ENCODE measurements at places on chromosomes 5 and 9.

GRCh38 chr9:98907055-98907454 lies 36.7 kb upstream of the COL15A1 start:
- no peak for DNase-seq

- no peak for DNase-seq
Measured at GRCh38 chr9:90795871-90796317, 5.7 kb upstream of the SYK start.

DNA sequence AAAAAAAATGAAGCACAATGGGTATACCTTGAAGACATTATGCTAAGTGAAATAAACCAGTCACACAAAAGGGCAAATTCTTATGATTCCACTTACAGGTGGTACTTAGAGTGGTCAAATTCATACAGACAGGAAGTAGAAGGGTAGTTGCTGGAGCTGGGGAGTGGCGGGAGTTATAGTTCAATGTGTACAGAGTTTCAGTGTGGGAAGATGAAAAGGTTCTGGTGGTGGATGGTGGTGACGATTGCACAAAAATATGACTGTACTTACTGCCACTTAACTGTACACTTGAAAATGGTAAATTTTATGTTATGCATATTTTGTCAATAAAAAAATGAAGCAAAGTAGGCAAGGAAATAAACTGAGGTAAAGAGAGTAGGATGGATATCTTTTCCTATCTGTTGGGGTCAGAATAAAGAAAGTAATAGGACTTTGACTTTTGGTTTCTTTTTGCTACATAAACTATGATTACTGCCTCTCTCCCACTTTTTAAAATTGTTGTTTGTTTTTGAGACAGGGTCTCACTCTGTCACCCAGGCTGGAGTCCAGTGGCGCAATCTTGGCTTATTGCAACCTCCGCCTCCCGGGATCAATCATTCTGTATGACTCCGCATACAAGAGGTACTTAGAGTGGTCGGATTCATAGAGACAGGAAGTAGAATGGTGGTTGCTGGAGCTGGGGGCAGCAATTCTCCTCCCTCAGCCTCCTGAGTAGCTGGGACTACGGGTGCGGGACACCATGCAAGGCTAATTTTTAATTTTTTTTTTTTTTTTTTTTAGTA lies 4.0 kb upstream of the PSAT1 start:
- DNase-seq: no peak

DNA sequence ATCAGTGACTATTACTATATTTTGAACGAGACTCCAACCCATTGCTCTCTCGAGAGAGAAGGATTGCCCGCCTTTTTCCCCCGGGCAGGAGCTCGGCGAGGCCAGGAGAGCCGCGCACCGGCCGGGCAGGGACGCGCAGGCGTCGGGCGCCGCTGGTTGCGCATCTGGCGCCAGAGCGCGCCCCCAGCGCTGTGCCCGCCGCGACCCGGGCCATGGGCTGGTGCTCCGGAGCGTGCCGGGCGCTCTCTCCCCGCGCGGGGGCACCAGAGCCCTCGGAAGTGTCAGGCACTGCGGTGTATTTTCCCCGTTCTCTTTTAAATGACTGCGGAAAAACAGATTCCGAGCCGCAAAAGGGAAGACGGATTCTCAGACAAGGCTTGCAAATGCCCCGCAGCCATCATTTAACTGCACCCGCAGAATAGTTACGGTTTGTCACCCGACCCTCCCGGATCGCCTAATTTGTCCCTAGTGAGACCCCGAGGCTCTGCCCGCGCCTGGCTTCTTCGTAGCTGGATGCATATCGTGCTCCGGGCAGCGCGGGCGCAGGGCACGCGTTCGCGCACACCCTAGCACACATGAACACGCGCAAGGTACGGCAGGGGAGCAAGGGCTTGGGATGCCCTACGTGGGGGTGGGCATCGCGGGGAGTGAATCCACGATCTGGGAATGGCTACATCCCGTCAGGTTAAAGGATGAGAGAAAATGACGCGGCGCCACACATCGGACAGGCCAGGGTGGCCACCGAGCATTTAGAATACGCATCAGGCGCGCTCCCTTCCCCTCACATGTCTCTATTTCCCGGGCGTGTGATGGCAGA lies 1.1 kb upstream of the NTRK2 start:
- DNase-seq: peak; percentile 92

GRCh38 chr5:135705941-135706466 lies 127.2 kb upstream of the CXCL14 start:
- DNase-seq: no peak

DNA sequence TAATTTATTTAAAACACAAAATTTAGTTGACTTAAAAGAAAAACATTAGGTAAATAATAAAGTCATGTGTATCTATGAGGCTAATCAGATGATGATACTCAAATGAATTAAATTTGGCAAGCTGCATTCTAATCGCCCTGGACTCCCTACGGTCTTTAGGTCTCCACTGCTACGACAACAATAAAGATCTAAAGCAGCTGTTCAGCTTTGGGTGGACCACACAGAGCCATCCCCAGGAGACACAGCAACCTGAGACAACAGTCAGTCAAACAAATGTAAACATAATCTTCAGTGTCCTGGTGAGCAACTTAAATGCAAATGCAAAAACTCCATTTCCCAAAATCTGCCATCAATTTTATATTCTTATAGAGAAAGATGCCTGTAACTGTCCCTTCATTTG lies 65.5 kb downstream of the MCTP1 start:
- DNase-seq: no peak

GRCh38 chr9:124122321-124122720 lies 110.8 kb downstream of the LHX2 start:
- no peak for DNase-seq

DNA sequence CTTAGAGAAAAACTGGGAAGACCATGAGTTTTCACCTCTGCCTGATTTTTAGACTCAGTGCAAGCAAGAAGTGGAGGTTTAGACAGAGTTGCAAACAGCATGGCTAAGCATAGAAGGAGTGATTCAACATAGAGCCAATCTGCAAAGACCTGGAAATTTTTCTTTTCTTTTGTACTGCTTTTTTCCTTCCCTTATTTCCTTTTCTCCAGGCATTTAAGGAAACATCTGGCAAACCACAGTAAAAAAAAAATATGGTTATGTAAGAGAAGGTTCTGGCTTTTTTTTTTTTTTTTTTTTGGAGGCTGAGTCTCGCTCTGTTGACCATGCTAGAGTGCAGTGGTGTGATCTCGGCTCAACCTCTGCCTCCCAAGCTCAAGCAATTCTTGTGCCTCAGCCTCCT lies 16.6 kb upstream of the DCAF12 start:
- DNase-seq: no peak

- no peak for DNase-seq
Measured at GRCh38 chr9:106872641-106873040, 9.7 kb downstream of the ZNF462 start.

DNA sequence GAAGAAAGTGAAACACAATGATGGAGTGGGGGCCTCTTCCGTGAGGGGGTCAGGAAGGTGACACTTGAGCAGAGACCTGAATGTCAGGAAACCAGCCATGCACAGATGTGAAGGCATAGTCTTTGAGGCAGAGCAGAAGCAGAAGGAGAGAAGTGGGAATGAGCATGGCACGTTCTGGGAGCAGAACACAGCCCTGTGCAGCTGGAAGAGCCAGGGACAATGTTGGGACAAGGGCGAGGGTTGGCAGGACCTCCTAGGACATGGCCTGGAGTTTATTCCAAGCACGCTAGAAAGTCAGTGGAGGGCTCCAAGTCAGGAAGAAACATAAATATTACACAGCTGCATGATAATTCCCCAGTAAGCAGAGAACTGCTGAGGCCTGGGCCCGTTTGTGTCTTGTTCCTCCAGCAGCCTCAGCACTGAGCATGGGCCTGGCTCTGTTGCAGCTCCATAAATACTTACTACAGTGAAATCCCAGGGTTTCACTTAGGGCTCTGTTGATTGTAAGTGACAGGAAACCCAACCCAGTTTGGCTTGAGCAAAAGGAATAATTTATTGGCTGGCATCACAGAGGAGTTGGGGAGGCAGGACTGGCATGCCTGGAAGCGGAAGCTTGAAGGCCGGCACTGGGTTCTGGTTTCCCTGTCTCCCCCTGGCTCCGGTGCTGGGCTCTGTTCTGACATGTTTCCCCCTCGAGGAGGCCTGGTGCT lies 66.2 kb downstream of the MVB12B start:
- no peak for DNase-seq

- DNase-seq: no peak
Measured at GRCh38 chr5:133618141-133618540, 5.8 kb upstream of the FSTL4 start.

- no peak for DNase-seq
Measured at GRCh38 chr9:133187561-133188005, 21.5 kb downstream of the OBP2B start.

GRCh38 chr9:17578911-17579793 lies at the start of gene SH3GL2:
SH3GL2 (plus strand) TSS chr9:17579066.
- peak; percentile 45 for DNase-seq

DNA sequence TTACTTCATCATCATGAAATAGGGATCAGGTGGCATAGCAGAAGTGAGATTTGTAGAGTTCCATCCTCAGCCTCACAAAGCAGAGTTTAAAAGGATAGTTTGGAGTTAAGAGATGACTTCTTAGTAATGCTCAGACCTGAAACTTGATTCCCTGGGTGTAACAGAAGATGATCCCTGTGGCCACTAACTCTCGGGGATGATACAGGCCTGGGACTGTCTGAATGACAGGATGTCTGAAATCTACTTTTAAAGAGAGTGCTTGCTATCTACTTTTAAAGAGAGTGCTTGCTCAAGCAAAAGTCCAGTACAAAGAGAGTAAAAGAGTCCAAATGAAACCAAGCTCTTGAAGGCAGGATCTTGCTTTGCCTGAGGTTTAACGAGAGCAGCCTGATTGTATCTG lies 14.6 kb downstream of the ADAMTS16 start:
- DNase-seq: no peak

DNA sequence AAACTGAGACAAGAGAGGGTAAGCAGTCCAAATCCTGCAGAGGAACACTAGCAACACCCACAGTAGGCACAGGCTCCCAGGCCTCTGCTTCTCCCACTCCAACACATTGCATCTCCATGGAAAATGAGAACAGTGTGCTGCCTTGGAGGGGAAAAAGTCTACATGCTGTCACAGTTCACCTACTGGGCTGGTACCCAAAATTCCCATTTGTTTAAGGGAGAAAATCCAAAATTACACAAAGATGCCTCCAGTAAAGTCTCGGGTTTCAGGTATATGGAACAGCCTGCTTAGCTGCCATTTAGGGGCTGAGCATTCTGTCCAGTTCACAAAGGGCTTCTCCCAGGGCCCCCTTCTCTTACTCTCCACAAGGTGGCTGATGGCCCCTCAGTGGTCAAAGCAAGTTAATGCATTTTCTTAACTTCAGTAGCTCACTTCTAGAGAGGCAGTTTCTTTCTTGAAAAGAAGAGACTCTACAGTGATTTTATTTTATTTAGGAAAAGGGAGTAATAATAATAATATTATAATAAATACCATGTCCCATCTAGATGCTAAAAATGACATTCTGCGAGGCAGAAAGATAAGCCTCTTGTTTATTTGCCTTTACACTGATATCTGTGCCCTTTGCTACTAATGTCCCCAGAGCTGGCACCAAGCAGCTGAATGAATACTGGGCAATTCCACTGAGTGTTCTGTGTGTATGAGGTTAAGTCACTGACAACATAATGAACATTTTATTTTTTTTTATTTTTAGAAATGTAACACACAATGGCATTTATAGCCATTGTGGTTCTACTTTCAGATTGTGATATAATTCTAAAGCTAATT lies 89.4 kb downstream of the RGS7BP start:
- DNase-seq: peak; percentile 47

DNA sequence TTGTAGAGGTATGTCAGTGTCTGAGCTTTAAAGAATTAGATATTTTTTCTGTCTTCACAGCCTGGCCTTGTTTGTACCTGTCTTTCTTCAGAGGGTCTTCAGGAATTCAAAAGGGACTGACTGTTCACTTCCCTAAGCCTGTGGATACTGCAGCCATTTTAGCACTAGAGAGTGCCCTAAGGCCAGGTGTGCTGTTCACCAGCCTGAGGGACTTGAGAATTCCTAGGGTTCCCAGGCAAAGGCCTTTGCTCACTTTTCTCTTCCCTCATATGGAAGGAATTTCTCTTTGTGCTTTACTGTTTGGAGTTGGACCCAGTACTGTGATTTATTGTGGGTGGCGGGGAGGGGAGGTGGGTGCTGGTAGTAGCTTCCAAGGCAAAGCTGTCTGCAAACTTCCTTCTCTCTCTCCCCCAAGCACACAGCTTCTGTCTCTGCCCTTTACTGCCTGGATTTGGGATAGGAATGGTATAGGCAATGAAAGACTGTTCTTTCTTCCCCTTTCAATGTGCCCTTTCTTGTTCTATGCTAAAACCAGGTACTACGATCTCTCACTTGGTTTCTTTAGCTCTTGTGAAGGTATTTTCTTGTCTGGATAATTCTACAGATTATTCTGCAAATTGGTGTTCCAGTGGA lies 9.7 kb upstream of the LRRC70 start:
- no peak for DNase-seq

DNA sequence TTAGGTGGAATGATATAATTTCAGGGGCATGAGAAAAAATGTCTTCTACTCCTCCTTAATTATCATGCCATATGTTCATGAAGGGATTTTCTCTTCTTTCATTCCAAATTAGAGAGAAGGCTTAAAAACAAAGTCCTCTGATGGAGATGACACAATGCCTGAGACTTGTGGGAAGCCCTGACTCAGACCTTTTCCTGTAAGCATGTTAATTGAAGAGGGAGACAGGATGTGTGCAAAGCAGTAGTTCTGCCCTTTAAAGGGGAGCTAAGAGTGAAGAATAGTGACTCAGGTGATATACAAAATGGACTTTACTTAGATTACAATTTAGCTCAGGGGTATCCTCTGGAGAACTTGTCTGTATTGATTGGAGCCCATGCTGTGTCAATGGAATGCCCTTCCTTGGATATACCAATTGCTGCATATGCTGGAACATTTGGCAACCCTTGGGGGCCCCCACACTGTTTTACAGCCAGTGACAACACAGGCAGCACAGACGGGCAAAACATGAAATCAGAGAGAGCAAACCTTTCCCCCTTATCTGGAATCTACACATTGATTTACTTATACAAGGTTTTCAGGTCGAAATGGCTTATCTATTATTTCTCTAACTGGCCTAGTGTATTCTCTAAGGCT lies 81.3 kb downstream of the IZUMO3 start:
- no peak for DNase-seq

- DNase-seq: no peak
Measured at GRCh38 chr9:20033511-20033910, 244.7 kb upstream of the SLC24A2 start.

GRCh38 chr5:95027151-95027721 lies 257.7 kb downstream of the MCTP1 start:
- DNase-seq: no peak

DNA sequence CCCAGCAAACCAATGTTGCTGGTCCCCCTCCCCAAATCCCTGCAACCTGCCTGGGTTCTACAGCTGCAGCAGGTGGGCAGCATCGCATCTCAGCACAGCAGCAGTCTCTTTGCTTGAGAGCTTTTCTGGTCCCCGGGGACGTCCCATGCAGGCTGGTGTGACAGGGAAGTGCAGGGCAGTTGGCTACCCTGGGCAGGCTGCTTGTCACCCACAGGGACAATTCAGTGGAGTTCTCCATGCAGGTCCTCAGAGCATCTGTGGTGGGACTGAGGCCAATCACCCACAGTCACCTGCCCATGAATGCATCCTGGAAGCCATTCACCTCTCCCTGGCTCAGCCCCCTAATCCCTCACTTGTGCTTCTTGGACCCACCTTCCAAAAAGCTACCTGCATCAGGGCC lies 43.9 kb upstream of the SEMA4D start:
- no peak for DNase-seq

Data from endothelial cell (in vitro differentiated cells).